Brain (organoid and tissue), 16 donors: ENCODE measurements at places on chromosomes 13 and 19. TPM values are rescaled to one million over a fixed set of nuclear protein-coding genes. Genes with fewer than 3 reads are reported as not detected.

SIAH3 gene
- polyA plus RNA-seq: 0.39 TPM

KLK14 gene
- polyA plus RNA-seq: 0.70 TPM

GPR4 gene
- 24.8 TPM for polyA plus RNA-seq

CEACAM7 gene
- 0.22 TPM for polyA plus RNA-seq

MCEMP1 gene
- polyA plus RNA-seq: not detected

SHISA7 gene
- polyA plus RNA-seq: 6.0 TPM

ADGRE2 gene
- polyA plus RNA-seq: 0.73 TPM

EXOC3L2 gene
- 1.4 TPM for polyA plus RNA-seq

NEK5 gene
- polyA plus RNA-seq: 0.20 TPM

ZNF66 gene
- 1.1 TPM for polyA plus RNA-seq

UNC13A gene
- polyA plus RNA-seq: 12.9 TPM

CRX gene
- polyA plus RNA-seq: not detected

ANKLE1 gene
- 0.42 TPM for polyA plus RNA-seq

TMEM255B gene
- polyA plus RNA-seq: 20.0 TPM

CD209 gene
- polyA plus RNA-seq: 1.8 TPM

NHLRC3 gene
- polyA plus RNA-seq: 4.3 TPM

GSX1 gene
- 0.19 TPM for polyA plus RNA-seq

TYROBP gene
- polyA plus RNA-seq: 45.3 TPM

OVOL3 gene
- polyA plus RNA-seq: not detected

METTL21C gene
- polyA plus RNA-seq: not detected

TUBB4A gene
- 755 TPM for polyA plus RNA-seq

CEACAM5 gene
- 1.1 TPM for polyA plus RNA-seq

LILRB3 gene
- polyA plus RNA-seq: 0.29 TPM

ACP7 gene
- polyA plus RNA-seq: 1.3 TPM

ADGRE1 gene
- polyA plus RNA-seq: not detected

MED16 gene
- polyA plus RNA-seq: 95.1 TPM

INTS6 gene
- polyA plus RNA-seq: 4.4 TPM

SHC2 gene
- 89.9 TPM for polyA plus RNA-seq

IGFL1 gene
- not detected for polyA plus RNA-seq

SIGLEC10 gene
- polyA plus RNA-seq: 1.7 TPM

ZFR2 gene
- 4.5 TPM for polyA plus RNA-seq

CFAP97D2 gene
- polyA plus RNA-seq: 0.92 TPM

AMER2 gene
- 18.8 TPM for polyA plus RNA-seq

MEIS3 gene
- polyA plus RNA-seq: 24.5 TPM

RFPL4A gene
- not detected for polyA plus RNA-seq

CYP4F22 gene
- polyA plus RNA-seq: not detected

PBX4 gene
- polyA plus RNA-seq: 5.2 TPM

DIRAS1 gene
- polyA plus RNA-seq: 64.5 TPM

ATP8A2 gene
- polyA plus RNA-seq: 24.9 TPM

ADM5 gene
- polyA plus RNA-seq: 1.7 TPM

KCNRG gene
- polyA plus RNA-seq: 0.63 TPM

MAP4K1 gene
- 1.4 TPM for polyA plus RNA-seq
